GM03348 (cell line): ENCODE measurements at places on chromosomes 2 and 18.

GRCh38 chr18:58221060-58221725 is 177.2 kb downstream of the NEDD4L start:
- no peak for DNase-seq

DNA sequence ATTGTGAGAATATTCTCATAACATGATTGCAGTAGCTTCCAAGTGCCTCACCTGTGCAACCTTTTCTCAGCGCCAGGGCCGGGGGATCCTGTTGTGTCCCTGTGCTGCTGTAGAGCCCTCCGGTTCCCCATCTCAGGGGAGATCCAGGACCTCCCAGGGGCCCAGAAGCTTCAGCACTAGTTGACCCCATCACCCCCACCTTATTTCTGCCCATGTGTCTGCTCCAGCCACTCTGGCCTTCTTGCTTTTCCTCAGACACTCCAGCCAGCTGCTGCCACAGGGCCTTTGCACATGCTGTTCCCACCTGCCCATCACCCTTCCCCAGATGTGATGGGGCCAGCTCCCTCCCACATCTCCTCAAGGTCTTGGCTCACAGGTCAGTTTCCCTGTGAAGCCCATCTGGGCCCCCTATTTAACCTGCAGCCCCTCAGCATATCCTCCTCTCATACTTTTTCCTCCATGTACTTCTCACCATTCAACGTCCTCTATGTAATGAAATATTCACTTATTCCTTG is 226.5 kb downstream of the SEPTIN10 start:
- no peak for DNase-seq

DNA sequence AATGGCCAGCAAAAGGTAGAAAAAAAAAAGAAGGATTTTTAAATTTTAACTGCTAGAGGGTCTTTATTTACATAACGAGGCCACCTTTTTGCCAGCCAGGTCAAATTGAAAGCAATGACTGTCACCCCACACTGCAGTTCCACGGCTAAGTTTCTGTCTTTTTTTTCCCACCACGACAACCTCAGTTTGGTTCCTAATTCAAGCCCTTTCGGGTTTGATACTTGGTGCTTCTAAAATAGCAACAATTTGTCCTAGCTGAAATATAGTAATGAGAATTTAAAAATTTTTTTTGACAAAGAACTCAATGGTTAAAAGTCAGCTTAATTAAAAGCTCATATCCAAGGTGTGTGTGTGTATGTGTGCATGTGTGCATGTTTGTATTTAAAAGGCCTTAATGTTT is 16.4 kb upstream of the NMS start:
- no peak for DNase-seq

DNA sequence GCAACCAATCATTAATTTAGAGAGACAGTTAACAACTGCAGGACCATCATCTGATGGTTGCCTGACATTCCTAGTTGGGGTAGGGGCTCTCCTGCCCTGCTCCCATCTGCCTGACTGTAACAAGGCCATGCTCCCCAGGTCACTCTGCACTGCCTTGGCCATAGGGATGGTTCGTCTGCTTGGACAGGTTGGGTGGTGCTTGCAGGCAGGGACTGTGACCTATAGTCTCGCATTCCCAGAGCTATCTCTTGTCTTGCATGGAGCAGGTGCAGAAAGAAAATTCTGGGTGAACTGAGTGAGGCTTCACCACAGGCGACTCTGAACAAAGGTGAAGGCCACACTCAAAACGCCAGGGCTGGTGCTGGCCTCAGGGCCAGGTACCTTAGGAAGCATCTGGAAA is 64.7 kb downstream of the EMILIN2 start:
- DNase-seq: no peak
